ENCODE measurements at places on chromosomes 3 and 15.

DNA sequence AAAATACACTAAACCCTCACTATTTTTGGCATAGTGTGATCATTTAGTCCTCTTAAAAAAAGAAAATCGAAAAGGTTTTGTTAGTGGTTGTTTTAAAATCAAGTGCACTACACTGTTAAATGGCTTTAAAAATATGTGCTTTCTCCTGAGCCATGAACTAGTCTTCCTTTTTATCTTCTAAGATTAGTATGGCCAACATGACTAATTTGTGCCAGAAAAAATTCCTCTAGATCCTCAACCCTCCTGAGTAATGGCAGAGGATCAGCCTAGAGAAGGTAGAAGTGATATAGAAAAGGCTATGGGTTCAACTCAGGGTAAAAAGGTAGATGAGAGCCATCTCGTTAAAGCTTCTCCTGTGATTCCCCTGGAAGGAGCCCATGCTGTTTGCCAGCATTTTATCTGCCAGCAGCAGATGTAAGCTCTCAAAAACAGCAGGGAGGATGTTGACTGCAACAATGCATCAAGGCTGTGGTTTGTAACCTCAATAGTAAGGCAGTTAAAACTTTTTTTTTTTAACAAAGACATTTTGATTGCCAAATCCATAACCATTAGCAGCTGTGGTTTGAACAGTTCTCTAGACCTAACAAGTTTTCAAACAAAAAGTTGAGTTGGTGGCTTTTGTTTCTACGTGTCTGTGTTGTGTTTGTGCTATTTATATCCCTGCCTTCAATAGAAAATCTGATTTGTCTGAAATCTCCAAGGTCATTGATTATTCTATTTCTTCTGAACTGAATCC lies 30.2 kb upstream of the ZNF609 start:
- peak; percentile 34 for DNase-seq

DNA sequence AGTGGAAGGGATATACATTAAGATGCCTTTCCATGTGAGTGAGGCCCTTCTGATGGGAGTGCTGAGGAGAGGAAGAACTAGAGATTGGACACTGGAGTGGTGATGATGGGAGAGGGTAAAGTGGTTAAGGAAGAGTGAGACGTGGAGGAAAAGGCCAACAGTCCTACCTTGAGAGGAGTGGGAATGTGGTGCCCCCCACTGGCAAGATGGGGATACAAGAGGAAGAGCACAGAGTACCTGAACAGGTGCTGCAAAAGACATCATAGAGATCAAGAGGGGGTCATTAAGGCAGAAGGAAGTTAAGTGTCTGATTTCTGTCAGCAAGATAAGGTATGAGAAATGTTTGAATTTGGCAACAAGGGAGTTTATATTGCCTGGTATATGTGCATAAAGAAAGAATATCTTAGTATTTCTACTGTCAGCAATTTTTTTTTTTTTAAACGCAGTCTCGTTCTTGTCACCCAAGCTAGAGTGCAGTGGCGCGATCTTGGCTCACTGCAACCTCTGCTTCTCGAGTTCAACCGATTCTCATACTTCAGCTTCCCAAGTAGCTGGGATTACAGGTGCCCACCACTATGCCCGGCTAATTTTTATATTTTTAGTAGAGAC lies 34.0 kb downstream of the ARIH2 start:
- DNase-seq, result peak; percentile 10

GRCh38 chr3:136957751-136958288 lies at the start of gene IL20RB:
TSS of gene IL20RB (plus strand) at chr3:136957983. CDS start at chr3:136958114, 131 bp downstream.
- DNase-seq, result no peak

DNA sequence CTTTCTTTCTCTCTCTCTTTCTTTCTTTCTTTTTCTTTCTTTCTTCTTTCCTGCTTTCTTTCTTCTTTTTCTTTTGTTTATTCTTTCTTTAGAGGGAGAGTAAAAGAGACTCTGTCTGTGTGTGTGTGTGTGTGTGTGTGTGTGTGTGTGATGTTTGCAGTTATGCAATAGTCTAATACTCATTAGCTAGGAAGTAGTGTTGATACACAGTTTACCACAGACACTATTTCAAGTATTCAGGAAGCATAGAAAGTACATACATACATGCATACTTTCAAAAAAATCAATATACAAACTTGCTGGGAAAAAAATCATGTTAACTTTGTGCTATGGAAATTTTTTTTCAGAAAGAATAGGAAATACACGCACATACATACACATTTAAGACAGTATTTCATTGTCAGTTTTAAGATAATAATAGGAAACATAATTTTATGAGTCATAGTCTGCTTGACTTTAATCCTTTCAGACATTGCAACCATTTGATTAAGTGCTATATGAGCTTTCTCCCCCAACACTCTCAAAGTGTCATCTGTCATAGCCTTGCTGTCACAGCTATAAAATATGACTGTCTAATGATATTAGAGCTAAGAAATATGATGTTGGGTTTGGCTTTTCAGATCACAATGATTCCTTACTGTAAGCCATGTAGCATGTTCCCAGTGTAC lies 74.9 kb upstream of the EPHA3 start:
- DNase-seq, result no peak

DNA sequence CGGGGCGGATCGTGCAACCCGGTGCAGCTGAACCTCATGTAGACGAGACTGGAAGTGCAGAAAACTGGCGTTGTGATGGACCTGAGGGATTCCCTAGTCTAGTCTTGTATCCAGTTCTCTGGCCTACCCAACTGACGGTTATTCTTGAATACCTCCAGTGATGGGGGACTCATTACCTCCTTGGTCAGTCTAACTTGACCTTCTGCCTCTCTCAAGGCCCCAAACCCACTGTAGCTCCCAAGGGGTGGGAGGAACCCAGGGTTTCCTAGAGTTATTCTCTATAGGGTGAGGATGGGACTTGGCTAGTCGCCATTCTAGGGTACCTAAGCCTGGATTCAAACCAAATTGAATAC lies 11.4 kb downstream of the PAK6 start:
- DNase-seq, result no peak

DNA sequence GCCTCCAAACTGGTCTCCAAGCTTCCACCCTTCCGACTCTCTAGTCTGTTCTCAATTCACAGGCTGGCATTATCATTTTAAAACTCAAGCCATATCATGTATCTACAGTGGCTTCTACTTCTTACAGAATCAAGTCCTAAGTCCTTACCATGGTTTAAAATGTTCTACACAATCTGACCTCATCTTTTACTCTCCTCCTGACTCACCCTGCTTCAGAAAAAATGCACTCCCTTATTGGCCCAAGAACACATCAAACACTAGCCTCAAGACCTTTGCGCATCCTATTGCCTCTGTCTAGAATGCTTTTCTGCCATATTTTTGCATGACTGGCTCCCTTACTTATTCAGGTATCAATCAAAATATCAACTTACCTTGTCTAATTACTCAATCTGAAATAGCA lies 11.0 kb downstream of the MRPL3 start:
- DNase-seq, result no peak

DNA sequence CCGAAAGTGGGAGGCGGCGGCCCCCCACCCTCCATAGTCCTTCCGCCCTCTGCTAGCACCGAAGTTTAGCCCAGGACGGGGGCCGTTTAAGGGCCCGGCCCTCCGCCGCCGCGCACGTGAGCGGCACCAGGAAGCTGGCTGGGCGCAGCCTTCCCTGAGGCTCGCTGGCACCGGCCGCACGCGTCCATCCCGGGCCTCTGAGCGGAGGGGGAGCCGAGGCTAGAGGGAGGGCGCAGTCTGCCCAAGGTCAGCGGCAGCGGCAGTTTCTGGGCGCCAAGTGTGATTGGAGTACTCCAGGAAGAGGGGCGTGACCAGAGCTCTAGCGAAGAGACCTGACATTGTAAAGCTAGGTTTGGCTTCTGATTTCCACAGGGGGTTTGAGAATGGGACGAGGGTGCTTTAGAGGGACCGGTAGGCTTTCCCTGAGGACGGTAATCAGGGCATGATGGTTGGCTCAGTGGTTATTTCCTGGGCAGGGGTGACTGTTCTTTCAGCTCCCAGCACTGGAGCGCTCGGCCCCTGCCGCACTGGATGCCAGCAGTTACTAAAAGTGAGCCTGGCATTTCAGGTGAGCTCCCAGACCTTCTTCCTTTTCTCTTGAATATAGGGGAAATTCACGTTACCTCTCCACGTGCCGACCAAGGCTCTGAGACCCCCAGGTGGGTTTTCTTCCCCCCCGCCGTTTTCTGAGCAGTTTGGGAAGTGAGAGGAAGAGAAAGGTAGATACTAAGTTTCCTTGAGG lies 853 bp downstream of the TEX264 start:
- no peak for DNase-seq
